Upper lobe of right lung (tissue), 1 donor: ENCODE measurements at places on chromosomes 12 and 14. TPM values are rescaled to one million over a fixed set of nuclear protein-coding genes. Genes with fewer than 3 reads are reported as not detected.

DNA sequence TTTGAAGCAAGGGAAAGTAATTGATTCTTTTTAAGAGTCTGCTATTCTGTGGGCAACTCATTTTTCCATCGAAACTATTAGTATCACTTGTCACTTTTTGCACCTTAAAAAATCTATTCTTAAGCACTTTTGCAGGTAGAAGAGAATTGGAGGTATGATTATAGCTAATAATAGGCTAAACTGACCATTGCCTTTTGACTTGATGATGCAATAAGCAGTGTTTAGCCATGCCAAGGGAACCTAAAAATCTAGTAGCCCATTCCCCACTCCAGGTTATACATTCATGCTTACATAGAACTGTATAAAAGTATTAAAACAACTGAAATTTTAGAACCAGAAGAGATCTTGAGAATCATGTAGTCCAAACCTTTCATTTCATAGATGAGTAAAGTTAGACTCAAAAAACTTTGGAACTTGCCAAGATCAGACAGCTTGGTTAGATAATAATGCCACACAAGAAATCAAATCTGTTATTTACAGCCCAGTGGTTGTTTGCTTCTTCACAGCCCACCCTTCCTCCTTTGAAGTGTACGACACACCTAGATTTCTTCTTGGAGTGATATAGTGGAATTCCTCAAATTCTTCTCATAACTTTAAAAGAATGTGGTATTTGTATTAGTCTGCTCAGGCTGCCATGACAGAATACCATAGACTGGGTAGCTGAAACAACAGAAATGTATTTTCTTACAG lies 21.7 kb upstream of the GARIN2 start:
- no peak for DNase-seq

DNA sequence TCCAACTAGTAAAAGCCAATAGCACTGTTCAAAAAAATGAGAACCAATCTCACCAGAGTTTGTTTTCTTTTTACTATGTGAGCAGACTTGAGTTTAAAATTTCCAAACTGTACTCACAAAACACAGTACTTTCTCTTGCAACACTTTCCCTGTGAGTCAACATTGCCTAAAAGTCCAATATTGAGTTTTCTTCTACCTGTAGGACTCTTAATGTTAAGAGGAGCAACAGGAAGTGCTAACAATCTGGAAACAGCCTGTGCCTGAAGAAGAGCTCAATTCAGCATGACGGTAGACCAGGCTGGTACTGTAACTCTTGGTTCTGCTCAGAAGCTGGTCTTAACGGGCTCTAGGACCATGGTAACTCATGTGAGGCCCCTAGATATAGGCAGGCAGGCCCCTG lies 144.3 kb downstream of the MED13L start:
- no peak for DNase-seq

DNA sequence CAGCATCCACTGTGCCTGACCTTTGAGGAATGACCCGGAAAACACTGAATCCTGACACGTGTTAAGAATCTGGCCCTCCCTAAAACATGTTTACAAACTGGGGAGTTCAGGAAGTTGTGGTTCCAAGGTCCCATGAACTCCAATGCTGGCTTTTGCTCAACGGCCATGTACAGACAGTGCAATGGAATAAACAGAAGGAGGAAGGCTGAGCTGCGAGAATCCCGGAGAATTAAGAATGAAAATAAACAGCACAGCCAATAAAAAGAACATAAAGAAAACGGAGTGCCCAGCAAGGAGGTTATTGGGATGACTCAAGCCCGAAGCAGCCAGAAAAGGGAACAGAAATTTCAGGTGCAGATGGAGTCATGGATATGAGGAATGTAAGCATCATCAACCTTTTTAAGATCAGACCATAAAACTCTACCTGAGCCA lies 32.3 kb downstream of the BCL11B start:
- DNase-seq = no peak

Gene GPR135
- 2.1 TPM for total RNA-seq

GRCh38 chr12:85060916-85061315 lies 24.8 kb downstream of the LRRIQ1 start:
- DNase-seq = no peak

DNA sequence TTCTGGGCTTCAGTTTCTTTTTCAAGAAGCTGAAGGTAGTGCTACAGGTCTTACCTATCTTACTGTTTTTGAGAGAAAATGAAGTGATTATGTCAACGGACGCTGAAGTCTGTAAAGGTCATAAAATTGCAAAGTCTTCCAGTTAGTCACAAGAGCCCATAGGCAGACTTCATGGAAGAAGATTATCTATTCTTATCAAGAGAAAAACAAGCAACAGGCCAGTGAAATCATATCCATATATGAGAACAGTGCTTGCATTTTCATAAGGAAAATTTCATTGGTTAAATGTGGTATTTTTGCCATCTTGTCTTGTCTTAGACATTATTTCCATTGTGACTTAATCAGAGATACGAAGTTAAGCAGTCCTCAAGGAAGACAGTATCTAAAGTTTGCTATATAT lies 412.7 kb upstream of the SEL1L start:
- DNase-seq = no peak

DNA sequence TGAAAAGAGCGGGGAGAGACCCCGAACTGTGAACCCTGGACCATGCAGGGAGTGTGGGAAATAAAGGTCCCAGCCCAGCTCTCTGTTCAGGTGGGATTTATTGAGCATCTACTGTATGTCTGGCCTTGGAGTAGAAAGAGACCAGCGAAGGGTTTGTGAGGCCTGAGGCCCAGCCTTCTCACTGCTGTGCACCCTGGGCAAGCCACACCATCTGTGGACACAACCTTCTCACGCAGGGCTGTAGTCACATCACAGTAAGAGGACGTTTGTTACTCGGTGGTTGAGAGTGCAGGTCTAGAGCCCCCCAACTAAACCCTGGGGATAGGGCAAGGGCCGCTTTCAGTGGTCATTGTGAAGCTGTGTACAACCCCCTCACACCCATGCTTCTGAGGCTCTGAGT lies 18.2 kb downstream of the FAM222A start:
- DNase-seq = peak; percentile 21

GRCh38 chr12:84807249-84807648 lies 105.3 kb downstream of the SLC6A15 start:
- DNase-seq = no peak

Gene FLRT2
- total RNA-seq = 13.3 TPM

GRCh38 chr12:121697093-121697698 lies 15.4 kb upstream of the TMEM120B start:
- no peak for DNase-seq

DNA sequence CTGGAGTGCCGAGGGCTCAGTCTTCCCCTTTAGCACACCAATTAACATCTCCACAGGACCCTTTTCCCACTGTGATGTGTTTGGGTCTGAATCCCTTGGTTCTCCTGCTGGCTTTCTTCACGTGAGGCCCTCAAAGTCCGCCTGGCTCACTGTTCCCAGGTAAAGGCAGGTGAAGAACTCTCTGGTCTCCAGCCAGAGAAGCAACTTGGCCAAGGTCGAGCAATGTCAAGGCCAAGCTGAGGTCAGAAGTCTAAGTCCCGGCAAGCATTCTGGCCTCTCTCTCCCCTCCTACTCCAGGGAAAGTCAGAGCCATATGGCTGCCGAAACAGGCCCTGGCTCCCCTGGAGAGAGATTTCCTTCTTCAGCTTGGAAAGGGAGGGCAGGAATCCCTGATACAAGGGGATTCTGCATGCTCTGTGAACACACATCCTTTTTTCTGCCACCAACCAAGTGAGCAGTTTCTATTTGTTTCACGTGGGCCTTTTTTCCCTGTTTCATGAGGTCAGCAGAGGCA lies 61.4 kb upstream of the ESRRB start:
- DNase-seq = peak; percentile 20

Gene FBXO21
- 41.4 TPM for total RNA-seq

DNA sequence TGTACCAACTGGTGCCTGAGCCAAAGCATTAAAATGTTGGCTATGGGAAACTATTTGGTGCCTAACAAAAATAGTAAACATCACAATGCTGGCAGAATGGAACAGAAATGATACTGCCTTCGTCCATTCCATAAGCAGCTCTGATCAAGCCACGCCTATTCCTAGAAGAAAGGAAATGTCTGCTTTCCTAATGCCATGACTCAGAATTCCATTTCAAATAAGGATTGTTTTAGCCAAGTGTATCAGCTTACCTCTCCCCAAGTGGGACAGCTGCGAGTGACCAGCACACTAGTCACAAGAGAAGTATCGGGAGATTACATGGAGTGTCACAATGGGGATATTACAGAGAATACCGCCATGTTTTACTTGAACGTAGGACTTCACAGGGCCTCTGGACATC lies 38.7 kb downstream of the GLT8D2 start:
- DNase-seq = no peak

DNA sequence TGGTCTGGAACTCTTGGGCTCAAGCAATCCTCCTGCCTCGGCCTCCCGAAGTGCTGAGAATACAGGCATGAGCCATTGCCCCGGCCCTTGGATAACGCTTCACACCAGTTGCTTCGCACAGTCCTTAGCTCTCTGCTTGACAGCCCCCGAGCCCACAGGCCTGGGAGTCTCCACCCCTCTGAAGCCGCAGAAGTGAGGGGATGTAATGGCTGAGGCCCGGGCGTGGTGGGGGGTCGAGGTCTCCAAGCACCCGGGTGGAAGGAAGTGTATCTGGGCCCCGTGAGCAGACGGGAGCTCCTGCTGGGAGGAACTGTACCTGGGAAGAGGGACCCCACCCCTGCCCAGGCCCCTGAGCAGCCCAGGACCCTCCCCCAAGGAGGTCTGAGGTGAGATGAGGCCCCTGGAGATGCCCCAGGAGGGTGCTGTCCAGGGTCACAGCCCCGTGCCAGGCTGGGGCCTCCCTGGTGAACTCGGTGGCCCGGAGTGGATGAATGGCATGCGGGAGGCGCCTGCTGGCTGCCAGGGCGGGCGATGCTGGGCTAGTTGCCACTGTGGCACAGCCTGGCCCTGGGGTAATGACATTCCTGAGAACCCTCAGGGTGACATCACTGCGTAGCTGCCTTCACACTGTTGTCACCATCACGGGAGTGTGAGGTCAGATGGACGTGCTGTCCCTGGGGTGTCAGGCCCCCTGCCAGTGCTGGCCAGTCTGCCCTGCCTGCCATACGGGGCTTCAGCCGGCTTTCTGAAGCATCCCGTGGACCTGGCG lies 48.9 kb downstream of the KIF26A start:
- no peak for DNase-seq

Gene KERA
- not detected for total RNA-seq

GRCh38 chr14:32738206-32738871 lies 200.3 kb upstream of the NPAS3 start:
- no peak for DNase-seq

- DNase-seq = no peak
Measured at GRCh38 chr12:131738196-131738595, 27.3 kb downstream of the SFSWAP start.

DNA sequence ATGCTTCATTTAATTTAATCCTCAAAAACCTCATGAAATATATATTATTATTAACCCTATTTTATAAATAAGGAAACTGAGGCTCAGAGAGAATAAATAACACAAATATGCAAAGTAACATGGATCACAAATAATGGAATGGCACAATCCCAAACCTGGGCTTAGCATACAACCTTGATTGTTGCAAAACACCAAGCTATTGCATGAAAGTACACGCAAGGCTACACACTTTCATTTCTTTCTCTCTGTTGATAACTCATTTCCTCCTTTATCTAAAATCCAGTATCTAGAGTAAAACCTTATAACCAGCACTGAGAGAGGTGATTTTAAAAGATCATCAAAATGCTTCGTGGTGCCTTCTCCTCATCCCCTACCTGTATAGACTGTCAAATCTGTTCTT lies 2.8 kb upstream of the DAAM1 start:
- no peak for DNase-seq

DNA sequence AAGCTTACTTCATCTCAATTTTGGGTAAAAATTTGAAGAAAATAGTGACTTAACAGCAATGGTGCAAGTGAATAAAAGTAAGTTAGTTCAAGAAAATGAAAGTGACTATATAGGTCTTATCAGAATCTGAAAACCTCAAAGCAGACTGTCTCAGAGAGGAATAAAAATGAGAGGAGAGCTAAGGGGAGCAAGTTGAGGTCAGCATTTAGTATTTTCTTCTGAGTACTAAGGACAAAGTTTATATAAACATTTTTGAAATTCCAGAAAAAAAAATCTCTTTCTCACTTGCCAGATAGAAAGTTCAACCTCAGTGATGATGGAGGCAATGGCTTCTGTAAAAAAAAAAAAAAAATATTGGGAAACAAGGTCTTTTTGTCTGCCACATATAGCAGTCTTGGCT lies 414.1 kb downstream of the NPAS3 start:
- no peak for DNase-seq

Gene KRT2
- not detected for total RNA-seq

Gene CLEC1B
- not detected for total RNA-seq

Gene KRT80
- 8.6 TPM for total RNA-seq

- no peak for DNase-seq
Measured at GRCh38 chr12:68199127-68199526, 26.5 kb downstream of the IL26 start.

GRCh38 chr14:63543826-63544406 lies 739 bp upstream of the PPP2R5E start:
- DNase-seq = no peak

Gene LRRC10
- total RNA-seq = not detected

DNA sequence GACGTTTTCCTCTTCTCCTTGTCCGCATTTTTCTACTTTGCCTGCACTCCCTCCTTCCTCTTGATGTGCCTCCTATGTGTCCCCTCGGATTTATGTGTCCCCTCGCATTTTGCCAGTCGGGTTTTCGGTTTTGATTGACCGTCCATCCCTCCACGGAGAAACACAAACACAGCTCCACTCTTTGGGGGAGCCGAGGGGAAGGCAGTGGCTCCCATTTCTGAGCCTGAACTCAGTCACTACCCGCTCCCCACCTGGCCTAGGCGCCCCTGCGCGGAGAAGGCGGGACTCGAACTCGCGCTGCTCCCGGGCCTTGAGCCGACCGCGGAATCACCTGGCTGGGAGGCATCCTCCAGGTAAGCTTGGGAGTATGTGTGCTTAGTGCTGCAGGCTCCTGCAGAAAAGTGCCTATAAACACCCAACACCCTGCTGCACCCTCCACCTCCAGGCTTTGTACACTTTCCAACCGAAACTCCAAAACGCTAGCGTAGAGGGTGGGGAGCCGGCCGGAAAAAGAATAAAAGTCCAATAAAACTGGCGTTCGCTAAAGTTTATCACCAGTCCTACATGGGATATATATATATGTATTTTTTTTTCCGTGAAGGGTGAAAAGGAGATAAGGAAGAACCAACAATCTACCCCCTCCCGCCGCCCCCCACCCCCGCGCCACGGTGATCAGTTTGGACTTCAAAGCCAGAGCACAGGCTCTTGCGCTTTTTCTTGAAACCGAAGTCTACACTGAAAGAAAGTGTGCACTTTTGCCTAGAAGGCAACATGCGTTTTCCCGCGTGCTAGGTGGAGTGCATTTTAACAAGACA lies 3.3 kb upstream of the CCND2 start:
- DNase-seq = no peak

DNA sequence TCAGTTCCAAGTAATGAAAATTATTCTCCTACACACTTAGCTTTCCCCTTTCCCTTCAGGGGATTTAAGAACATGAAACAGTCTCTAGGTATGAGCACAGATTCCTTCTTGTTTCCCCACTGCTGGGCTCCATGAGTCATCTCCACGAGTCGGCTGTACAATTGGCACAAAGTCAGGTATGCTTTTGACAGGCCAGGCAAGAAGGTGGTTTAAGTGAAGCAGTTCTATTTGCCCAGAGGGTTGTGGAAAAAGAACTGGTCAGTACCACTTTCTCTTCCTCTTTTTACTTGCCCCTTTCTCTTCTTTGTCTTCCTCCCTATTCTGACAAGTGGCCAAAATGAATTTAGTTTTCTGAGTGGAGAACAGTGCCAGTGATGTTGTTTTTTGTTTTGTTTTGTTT lies 16.3 kb downstream of the DYNC1H1 start:
- no peak for DNase-seq
